Stimulated activated CD8-positive, alpha-beta memory T cell treated with anti-CD3 and anti-CD28 coated beads, Interleukin-7, amount 100 ng/mL, for 1 hour (primary cell): ENCODE measurements at places on chromosomes 6 and 20.

GRCh38 chr6:5707281-5708045 is 299.3 kb downstream of the NRN1 start:
- DNase-seq = no peak

- DNase-seq = no peak
Measured at GRCh38 chr6:108518714-108519576, 41.8 kb upstream of the FOXO3 start.

DNA sequence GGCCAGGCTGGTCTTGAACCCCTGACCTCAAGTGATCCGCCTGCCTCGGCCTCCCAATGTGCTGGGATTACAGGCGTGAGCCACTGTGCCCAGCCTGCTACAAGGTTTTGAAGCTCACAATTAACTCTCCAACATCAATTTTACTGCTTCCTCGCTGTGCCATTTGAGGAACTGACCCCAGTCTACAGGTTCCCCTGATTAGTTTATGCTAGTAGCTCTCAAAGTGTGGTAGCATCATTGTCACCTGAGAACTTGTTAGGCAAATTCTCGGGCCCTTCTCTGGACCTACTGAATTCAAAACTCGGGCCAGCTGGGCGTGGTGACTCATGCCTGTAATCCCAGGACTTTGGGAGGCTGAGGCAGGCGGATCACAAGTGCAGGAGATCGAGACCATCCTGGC is 49.4 kb downstream of the MCUR1 start:
- no peak for DNase-seq

GRCh38 chr20:45470262-45470931 is 844 bp downstream of the WFDC2 start:
- DNase-seq = no peak
